ENCODE measurements at places on chromosomes 2 and 18.

DNA sequence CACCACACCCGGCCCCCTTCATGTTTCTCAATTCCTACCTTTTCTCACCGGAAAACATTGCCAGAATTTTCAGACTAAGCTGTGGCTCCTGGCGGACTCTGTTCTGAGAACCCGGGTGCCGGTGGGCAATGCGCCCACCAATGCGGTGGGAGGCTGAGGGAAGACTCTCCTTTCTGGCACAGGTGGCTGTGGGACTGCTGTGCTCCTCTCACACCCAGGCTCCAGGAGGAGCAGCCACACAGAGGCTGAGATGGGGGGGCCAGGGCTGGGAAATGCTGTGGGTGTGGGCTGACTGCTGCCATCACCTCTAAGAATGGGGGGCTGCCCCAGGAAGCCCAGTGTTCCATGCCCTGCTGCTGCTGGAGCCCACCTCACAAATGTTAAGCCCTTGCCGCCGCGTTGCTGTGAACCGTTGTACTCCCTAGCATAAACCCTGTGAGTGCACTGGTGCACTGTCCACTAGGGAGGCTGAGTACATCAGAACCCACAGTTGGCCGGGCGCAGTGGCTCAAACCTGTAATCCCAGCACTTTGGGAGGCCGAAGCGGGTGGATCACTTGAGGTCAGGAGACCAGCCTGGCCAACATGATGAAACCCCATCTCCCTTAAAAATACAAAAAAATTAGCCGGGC, 152.6 kb downstream of the LDLRAD4 start:
- no peak for DNase-seq

DNA sequence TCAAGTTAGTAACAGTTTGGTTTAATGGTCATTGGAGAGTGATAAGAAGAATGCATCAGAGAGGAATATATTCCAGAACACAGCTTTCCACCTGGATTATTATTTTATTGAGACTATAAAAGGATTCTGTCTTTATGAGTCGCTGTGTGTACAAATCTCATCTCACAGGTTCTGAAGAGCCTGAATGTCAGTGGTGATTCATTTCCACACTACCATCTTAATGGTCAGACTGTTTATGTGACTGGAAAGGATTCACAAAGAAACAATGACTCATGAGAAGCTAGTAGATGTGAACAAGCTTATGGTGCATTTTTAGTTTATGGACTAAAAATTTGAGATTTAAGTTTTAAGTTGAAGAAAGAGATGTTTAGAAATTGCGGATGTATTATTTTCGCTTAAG, 685.4 kb upstream of the NRXN1 start:
- DNase-seq = no peak

DNA sequence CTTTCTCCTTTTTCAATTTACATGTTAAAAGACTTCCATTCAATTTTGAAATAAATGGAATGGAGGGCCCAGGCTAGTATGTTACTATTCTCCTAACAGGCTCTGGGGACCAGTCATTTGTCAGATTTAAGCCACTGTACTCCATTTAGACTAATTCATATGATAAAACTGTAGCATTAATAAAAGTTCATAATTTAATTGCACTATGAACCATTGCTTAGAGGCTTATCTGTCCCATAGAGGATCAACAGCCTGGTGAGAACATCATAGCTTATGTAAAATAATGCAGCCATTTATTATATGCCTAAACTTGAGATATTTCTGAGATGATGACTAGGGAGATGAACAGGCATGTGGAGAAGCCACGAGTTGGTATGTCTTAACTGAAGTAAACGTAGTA, 156.0 kb downstream of the RIT2 start:
- no peak for DNase-seq

- DNase-seq = no peak
Measured at GRCh38 chr2:116719836-116720235, 1094.7 kb upstream of the DDX18 start.

- no peak for DNase-seq
Measured at GRCh38 chr2:73004889-73005596, 66.5 kb downstream of the SFXN5 start.

DNA sequence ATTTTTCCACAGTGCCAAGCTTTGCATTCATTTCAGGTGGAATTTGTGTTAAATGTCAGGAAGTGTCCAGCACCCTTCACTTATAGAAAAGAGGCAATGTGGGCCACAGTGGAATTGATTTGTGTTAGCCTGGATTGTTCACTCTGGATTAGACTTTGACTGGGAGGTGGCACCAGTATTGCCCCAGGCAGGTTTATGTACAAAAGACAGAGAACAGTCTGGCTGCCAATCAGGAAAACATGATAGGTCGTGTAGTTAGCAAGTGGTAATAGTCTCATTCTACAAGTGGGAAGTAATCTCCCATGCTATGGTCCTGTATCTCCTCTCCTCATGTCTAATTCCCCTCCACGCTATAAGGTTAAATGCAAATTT, 45.6 kb downstream of the RAB27B start:
- DNase-seq = no peak

- DNase-seq = no peak
Measured at GRCh38 chr18:14104201-14104600, 28.0 kb downstream of the ZNF519 start.

GRCh38 chr2:29603341-29603740, 318.0 kb downstream of the ALK start:
- no peak for DNase-seq

- DNase-seq = no peak
Measured at GRCh38 chr2:26811261-26811660, 25.4 kb downstream of the CENPA start.

GRCh38 chr2:217004656-217005055, 144.8 kb upstream of the TNP1 start:
- no peak for DNase-seq

DNA sequence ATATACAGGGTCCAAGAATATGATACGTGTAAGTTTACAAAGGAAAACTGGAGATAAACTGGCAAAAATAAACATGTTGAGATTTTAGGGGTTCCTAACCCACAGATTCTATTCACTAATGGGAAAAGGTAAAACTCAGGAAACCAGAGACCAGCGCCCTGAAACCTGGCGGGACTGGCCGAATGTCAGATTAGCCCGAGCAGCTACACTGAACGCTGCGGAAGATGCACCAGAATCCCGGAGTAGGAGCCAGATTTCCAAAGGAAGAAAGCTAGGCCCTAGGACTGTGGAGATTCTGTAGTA, 679 bp upstream of the WDR75 start:
- DNase-seq = no peak

DNA sequence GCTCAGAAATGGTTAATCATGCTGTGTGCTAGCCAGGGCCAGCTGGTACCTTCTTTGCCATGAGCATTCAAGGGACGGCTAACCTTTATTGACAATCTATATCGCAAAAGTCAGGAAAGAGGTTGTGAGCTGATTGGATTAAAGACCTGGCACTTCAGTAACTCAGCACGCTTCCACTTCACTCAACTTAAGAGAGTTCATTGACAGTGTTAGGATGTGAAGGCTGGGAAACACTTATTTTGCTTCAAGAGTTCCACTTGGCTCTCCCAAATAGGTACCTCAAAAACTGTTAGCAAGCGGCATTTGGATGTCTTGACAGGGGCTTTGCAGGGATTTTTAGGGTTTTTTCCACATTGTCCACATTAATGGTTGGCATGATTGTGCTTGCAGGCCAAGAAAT, 25.1 kb upstream of the TXNDC2 start:
- no peak for DNase-seq

- no peak for DNase-seq
Measured at GRCh38 chr18:37188016-37188791, 359.3 kb downstream of the KIAA1328 start.

GRCh38 chr18:8778386-8778785, 73.0 kb downstream of the MTCL1 start:
- no peak for DNase-seq

- DNase-seq = no peak
Measured at GRCh38 chr2:11017921-11018320, 106.2 kb downstream of the KCNF1 start.

DNA sequence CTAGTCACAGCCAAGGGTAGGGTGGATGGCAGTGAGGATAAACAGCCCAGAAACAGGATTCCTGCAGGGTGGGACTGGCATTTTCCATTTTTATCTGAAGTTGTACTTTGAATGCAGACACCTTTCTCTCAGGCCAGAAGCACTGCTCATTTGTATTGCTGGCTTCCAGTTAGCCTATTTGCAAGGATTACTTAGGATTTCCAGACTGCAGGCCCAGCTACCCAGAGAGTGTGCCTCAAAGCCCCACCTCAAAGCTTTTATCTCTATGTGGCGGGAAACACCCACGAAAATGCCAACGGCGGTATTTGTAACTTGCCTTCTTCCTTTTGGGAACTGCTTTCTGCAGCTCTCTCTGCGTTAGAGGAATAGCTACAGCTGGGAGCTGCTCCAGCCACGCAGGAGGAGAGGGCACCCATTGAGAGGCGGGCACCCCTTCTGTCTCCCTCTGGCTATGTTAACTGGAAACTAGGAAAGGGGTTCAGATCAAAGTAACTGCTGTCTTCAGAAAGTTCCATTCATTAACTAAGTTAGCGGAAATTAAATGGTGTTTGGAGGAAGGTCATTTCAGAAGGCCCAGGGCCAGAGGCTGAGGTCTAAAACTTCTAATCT, 144.9 kb downstream of the TGIF1 start:
- no peak for DNase-seq

- no peak for DNase-seq
Measured at GRCh38 chr2:86195808-86196387, 636 bp upstream of the IMMT start.

GRCh38 chr2:118539290-118539689, 308.2 kb downstream of the EN1 start:
- no peak for DNase-seq

- no peak for DNase-seq
Measured at GRCh38 chr2:112916625-112917247, 5.8 kb downstream of the IL37 start.

- DNase-seq = no peak
Measured at GRCh38 chr2:152566728-152567069, 150.6 kb downstream of the PRPF40A start.

- DNase-seq = no peak
Measured at GRCh38 chr2:134852518-134852917, 14.1 kb downstream of the ACMSD start.

- no peak for DNase-seq
Measured at GRCh38 chr2:65397122-65397521, 35.3 kb downstream of the SPRED2 start.

- DNase-seq = no peak
Measured at GRCh38 chr18:433960-434359, 66.5 kb downstream of the COLEC12 start.

DNA sequence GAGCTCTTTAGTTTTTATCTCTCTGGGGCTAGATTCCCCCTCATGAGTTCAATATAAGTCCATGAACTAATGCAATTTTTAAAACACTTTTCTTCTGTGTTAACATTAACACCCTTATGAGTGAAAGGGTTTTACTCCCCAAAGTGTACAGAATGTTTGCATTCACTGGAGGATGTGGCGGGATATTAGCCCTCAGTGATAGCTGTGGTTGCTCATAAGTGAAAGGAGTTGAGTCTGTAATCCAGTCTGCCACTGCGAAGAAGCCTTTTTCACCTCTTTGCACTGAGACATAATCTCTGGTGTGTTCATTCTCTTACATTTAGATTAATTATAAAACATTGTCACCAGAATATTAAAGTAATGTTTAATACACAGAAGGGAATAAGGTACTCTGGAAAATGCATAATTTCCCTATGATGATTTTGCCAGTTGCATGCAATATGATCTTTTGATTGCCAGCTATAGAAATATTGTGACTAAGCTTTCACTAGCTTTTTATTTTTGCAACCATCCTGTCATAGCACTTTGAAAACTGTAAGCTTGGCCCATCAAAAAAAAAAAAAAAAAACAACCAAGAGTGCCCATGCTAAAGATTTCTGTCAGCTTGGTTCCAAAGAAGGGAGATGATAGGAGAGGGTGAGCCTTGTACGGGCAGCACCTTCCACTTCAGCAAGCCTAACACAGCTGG, 113.2 kb downstream of the BCL11A start:
- DNase-seq = no peak

DNA sequence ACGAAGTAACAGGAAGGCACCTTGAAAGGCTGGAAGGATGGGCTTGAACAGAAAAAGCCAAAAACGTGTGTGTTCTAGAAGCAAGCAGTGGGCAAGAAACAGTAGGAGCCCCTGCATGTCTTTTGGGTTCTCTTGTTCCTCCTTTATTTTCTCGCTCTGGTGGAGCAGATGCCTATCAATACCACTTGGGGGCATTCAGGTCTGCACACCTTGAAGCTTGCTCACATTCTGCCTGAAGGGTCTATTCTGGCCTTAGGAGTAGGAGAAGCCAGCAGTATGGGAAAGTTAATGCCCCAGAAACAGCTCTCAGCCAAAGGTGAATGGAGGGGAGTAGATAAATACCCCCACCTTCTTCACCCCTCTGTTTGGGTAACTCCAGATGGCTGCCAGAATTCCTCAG, 204.5 kb downstream of the TXNL1 start:
- no peak for DNase-seq

GRCh38 chr2:231726276-231726675, 18.0 kb downstream of the PTMA start:
- no peak for DNase-seq

DNA sequence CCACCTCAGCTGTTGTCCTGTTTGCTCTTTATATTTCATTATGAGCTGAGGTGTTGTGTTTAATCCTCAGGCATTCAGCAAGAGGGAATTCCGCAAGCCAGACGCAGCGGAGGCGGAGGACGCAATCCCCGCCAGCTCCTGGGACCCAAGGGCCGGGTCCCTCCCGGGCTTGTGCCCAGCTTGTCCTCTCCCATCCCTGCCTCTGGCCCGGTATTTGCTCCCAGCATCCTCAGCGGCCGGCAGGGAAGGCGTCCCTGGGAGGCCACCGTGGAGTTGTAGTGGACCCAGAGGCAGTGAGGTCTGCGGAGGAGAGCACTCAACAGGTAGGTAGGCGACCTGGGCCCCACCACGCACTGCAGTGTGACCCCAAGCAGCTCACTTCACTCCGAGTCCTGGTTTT, 42.5 kb upstream of the FOSL2 start:
- DNase-seq = no peak

DNA sequence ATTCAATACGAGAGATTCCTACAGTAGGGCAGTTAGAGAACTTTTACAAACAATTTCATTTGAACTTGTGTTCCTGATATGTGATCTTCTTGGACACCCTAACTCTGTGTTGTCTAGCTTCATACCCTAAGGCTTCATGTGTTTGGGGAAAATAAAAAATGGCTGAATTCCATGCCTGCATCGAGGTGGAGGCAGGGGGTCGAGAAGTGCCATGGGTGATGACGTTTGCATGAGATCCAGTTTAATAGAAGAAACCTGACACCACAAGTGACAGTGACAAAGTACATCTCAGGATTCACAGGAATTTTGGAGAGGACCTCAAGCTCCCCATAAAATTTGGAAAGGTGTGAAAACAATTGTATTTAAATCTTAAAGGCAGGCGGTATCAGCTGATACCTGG, 169.2 kb upstream of the NABP1 start:
- DNase-seq = no peak

- no peak for DNase-seq
Measured at GRCh38 chr2:221555494-221555846, 16.6 kb downstream of the EPHA4 start.

GRCh38 chr2:45960057-45960863, 308.8 kb downstream of the PRKCE start:
- DNase-seq = no peak

GRCh38 chr2:23502096-23502495, 117.1 kb downstream of the KLHL29 start:
- DNase-seq = no peak
